ENCODE measurements at places on chromosomes 5 and 9.

- DNase-seq, result no peak
Observed at GRCh38 chr5:135602882-135603721, 24.3 kb upstream of the CXCL14 start.

- DNase-seq, result peak; percentile 73
Observed at GRCh38 chr9:131179561-131180219, 54.3 kb downstream of the NUP214 start.

- DNase-seq, result no peak
Observed at GRCh38 chr5:173707392-173707791, 90.9 kb upstream of the BOD1 start.

DNA sequence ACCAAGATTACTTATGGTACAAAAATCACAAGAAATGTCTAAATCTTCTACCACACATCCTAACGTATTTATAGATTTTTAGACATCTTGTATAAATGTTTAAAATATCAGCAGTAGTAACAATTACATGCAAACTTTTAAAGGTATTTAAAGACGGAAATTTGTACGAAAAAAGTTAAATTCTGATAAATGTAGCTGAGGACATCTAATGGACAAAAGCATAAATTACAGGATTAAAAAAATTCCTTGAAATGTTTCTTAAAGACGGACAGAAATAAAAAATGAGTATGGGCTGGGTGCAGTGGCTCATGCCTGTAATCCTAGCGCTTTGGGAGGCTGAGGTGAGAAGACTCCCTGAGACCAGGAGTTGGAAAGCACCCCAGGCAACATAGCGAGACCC is 15.8 kb downstream of the ERCC8 start:
- DNase-seq, result no peak

GRCh38 chr5:64339769-64340168 is 166.0 kb upstream of the RGS7BP start:
- DNase-seq, result no peak

- no peak for DNase-seq
Observed at GRCh38 chr5:55416306-55416705, 108.5 kb downstream of the MTREX start.

DNA sequence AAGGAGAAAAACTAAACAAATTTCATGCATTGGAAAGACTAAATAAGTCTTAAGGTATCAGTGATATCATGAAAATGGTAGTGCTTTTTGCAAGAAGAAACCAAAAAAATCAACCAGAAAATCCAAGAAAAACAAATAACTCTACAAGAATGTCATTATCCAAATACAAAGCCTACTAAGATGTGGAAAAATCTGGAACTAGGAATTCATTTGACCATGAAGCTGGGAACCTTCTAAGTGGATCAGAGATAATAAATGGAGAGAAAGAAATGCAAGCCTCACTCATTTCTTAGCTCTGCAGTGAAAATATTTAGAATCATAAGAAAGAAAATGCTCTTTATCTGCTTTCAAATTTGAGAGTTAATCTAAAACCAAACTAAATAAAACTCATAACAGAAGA is 51.3 kb downstream of the RASEF start:
- peak; percentile 43 for DNase-seq

DNA sequence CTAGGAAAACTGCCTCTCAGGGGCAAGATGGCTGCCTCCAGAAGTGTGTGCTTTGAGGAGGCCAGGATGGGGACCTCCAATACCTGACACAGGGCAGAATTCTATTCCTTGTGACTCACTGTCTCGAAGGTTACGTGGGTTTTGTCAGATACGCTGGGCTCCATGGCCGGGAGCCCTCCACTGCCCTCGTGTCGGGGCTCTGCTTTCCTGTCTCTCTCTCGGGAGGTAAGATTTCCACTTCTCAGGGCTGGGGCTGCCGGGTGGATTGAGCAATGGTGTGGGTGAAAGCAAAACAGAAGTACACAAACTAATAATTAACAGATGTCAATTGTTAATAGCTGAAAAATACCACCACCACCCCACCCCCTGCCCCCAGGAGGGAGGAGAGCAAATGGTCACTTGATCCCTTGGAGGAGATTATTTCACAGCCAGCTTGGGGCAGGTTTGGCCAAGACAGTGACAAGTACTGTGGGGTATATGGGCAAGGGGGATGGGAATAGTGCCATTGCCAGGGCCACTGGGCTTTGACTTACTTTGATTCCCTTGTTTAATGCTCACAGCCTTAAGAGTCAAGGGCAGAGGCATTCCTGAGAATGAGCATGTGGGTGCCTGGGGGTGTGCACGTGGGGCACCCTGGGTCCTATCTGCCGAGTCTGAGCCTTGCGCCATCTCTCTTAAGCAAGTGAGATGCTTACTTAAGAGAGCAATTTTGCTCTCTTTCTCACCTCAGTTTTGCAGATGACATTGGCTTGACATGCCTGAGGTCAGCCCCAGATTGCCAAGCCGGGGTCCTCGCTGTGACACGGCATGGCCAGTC is 28.8 kb upstream of the DAB2IP start:
- DNase-seq, result peak; percentile 66

DNA sequence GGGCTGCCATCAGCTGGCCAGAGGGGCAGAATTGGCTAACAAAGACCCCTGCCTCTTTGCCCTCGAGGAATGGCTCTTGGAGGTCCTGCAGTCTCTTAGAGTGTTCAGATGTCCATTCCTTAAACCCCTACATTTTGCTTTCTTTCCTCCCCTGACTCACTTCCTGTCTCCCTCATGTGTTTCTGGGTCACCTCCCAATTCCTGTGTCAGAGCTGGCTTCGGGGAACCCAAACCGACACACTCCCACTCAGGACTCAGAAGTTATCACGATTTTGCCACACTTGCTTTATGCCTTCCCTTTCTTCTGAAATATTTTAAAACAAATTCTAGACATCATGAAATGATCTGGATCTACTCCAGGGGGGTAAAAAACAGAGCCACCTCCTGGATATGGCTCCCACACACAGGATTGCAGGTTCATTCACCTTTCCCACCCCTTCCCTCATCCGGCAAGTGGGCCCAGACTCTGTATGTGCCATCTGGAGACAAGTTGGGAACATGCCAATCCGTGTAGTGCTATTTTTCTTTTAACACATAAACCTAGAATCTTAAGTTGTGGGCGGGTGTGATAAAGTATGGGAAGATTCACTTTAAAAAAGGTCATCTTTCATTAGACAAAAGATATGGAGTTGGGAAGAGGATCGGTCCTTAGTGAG is 145.7 kb downstream of the NXNL2 start:
- no peak for DNase-seq

- DNase-seq, result no peak
Observed at GRCh38 chr9:34507556-34507955, 15.2 kb downstream of the ENHO start.

DNA sequence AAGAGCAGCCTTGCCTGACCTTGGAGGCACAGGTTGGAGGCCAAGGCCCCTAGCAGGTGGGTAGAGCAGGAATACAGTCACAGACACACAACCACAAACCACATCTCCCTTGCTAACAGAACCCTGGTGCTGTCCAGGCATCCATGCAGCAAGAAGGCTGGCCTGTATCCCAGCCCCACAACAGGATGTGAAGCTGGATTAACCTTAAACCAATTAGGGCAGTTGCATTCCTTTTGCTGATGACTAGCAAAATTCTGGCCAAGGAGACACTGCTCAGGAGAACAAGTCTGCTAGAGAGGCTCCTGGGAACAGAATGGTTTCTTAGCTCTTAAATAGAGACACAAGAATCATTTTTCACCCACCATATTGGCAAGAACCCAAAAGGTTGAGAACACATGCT is 97.8 kb downstream of the C5orf15 start:
- peak; percentile 45 for DNase-seq

DNA sequence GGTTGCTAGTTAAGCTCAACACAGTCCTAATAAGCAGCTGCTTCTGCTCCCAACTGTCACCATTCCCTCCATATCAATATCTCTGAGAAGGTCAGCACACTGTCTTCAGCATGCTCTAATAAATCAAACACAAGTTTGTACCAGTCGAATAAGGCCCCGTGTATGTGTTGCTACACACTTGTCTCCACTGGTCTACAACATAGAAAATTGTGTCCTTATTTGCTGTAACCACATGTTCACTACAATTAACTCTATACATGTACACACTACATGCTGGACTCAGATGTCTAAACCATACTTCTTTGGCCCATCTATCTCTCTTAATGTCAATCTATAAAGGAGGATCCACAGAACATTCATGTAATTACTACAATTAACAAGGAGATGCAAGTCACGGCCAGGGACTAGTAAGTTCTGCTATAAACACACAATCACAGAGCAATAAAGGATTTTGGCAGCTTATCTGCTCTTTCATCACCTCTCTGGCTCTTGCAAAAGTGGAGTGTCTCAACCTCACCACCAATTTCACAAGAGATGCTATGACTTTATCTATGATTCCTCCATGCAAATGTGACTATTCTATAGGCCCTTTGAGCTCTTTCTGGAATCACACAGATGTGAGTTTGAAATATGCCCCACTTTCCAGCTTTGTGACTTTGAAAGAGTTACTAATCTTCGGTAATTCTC is 143.9 kb downstream of the SEMA5A start:
- no peak for DNase-seq

All from AG09319 (cell line).